ENCODE measurements at places on chromosomes 7 and 10.

GRCh38 chr10:124508070-124508667 lies 46.5 kb downstream of the LHPP start:
- DNase-seq = no peak

DNA sequence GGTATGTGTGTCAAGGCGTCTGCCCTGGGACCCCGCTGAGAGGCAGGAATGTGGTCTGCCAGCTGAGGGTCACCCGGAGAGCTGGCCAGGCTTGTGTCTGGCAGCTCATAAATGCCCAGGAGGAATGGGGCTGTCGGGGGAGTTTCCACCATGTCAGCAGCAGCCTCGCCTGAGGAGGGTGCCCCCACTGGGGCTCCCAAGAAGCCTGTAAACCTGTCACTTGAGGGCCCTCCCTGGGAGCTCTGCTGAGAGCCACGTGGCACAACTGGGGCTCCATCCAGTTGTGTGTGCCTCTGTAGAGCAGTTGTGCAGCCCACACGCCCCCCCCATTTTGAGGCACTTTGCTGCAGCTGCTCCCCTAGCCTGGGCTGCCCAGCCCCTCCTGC lies 70.6 kb downstream of the NEURL1 start:
- DNase-seq = no peak

DNA sequence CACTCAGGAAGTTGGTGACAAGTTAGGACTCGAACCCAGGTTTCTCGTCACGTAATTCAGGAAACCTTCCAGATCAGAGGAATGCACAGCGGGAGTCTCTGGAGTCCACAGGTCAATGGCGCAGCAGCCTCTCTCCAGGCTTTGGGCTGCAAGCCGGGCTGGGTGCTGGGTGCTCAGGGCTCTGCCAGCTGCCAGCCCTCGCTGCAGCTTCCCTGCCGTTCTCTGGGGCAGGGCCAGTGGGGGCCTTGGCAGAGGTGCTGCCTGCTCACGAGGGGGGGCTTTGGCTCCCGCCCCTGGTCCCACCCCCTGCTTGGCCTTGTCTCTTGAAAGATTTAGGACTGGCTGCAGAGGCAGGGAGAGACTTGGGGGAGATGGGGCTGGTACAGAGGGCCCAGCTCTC lies at the start of gene TACR2:
Gene TACR2 (minus strand): TSS at position 224 of the 400 bp plus-strand sequence. CDS start 595 bp downstream, outside the sequence.
- DNase-seq = no peak

DNA sequence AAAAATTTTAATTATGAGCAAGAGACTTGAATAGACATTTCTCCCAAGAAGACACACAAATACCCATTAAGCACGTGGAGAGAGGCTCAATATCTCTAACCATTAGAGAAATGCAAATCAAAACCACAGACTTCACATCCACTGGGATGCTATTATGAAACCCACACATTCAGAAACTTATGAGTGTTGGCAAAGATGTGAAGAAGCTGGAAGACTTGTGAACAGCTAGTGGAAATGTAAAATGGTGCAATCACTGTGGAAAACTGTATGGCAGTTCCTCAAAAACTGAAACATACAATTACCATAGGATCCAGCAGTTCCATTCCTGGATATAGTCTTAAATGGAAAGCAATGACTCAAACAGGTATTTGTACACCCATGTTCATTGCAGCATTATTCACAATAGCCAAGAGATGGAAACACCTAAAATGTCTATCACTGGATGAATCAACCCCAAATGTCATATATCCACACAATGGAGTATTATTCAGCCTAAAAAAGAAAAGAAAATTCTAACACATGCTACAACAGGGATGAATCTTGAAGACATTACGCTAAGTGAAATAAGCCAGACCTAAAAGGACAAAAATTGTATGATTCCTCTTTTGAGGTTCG lies 53.5 kb upstream of the FRMD4A start:
- no peak for DNase-seq

DNA sequence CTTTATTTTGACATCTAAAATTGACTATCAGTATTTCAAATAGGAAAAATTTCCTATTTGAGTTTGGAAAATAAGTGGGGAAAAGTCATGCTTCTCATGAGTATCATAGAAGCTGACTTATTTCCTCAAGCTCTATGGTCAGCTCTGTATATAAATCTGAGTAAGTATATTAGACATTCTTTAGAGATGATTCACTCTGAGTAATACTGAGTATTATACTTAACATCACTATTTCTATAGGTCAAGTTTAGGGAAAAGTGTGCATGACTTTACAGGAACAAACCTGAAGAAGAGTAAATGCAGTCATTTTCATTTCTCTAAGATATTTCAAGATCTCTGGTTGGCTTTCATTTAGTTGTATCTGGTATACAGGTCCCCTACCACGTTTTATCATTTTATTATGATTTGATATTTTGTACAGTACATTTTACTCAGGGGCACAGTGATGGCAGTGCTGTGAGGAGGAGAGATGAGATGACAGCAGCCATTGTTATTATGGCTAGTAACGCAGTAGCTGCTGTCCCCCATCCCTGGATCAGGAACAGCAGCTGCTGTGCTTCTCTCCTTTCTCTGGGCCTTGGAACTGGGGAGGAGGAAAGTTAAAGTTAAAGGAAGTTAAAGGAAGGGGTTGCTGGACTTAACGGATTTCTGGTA lies 15.2 kb downstream of the SND1 start:
- no peak for DNase-seq

Data from activated CD4-positive, alpha-beta T cell treated with anti-CD3 and anti-CD28 coated beads, Interleukin-2, amount 50 U/mL, for 1 hour (primary cell).